Upper lobe of right lung (tissue), 1 donor: ENCODE measurements at places on chromosomes 6 and 20.

DNA sequence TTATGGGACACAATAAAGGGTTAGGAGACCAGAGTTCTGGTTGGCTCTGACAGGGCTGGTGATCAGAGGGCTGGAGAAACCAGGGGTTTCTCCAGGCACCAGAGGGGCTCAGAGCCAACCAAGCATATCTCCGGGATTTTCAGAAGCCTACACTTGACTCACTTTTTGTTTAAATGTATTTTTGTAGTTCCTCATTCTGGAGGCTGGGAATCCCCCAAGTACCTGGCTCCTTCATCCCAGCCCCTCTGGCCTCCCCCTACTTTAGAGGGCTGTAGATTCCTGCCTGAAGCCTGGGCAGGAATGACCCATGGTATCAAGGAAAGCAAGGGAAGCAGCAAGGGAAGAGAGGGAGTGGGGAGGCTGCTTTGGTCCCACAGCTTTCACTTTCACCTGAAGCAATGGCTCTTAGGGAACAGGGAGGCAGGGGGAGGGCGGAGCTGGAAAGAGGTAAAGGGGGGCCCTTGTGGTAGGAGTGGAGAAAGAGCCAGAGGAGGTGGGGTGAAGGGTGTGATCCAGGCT lies 973 bp downstream of the CD40 start:
- peak overlapping the region; percentile 67 for H3K4me3 ChIP-seq
- peaks cover 25% of the 10 kb centered on the region for H3K4me1 ChIP-seq
- H3K27ac ChIP-seq: peak overlapping the region; percentile 91

GRCh38 chr20:37944456-37944981 lies 41.6 kb downstream of the VSTM2L start:
- peak; percentile 55 for DNase-seq
- no peaks in the 10 kb centered on the region for H3K27me3 ChIP-seq
- H3K27ac ChIP-seq: no peak overlapping the region

DNA sequence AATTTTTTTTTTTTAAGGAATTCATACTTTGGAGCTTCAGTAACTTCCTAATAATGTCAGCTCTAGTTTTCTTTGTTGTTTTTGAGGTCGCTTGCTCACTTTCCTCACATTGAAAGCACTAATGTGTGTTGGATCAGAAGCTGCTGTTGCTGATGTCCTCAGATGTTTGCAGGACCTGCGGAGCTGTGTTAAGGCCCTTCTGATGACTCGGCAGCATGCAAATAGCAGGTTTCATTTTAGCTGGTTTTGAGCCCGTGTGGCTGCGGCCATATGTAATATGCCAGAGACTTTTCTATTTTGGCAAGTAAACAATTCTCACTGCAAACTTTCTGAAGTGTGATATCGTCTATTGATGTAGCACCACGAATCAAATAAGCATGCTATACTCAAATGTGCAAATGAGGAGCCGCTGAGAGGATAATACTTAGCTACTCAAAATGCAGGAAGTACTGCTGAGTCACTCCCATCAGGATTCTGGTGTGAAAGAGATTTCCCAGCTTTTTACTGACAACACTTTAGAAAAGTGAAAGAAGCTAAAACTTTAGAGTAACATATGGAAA lies 187.8 kb downstream of the SASH1 start:
- H3K4me1 ChIP-seq: no peaks in the 10 kb centered on the region
- H3K4me3 ChIP-seq: no peak overlapping the region
- H3K36me3 ChIP-seq: peaks cover 83% of the 10 kb centered on the region
- no peaks in the 10 kb centered on the region for H3K27me3 ChIP-seq
- no peak for DNase-seq

GRCh38 chr20:63628246-63628975 lies 1.5 kb upstream of the GMEB2 start:
- DNase-seq: peak; percentile 76
- H3K36me3 ChIP-seq: no peaks in the 10 kb centered on the region
- H3K4me3 ChIP-seq: peak overlapping the region; percentile 93
- H3K27ac ChIP-seq: peak overlapping the region; percentile 65
- no peaks in the 10 kb centered on the region for H3K27me3 ChIP-seq
- H3K4me1 ChIP-seq: peaks cover 8% of the 10 kb centered on the region

GRCh38 chr20:57470212-57470522 lies 54.8 kb downstream of the CTCFL start:
- H3K36me3 ChIP-seq: no peaks in the 10 kb centered on the region
- H3K4me1 ChIP-seq: peaks cover 14% of the 10 kb centered on the region
- no peak overlapping the region for H3K27ac ChIP-seq
- DNase-seq: peak; percentile 48
- H3K4me3 ChIP-seq: no peak overlapping the region
